Dermis blood vessel endothelial cell (primary cell): ENCODE measurements at places on chromosomes 1 and 21.

DNA sequence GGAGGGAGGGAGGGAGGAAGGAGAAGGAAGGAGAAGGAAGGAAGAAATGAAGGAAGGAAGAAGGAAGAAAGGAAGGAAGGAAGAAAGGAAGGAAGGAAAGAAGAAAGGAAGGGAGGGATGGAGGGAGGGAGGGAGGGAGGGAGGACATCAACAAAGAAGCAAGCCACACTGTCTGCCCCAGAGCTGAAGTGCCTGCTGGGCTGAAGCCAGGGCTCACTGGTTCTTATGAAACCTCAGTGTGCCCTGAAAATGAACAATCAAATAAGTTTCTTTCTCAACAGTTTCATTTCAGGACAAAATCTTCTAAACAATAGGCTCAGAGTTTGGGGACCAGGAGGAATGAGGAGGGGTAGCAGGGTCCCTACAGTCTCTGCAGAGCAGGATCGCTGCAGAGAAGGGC lies 21.1 kb downstream of the ARHGEF19 start:
- DNase-seq: no peak

- DNase-seq: no peak
Measured at GRCh38 chr1:36450919-36451305, 661 bp upstream of the OSCP1 start.

DNA sequence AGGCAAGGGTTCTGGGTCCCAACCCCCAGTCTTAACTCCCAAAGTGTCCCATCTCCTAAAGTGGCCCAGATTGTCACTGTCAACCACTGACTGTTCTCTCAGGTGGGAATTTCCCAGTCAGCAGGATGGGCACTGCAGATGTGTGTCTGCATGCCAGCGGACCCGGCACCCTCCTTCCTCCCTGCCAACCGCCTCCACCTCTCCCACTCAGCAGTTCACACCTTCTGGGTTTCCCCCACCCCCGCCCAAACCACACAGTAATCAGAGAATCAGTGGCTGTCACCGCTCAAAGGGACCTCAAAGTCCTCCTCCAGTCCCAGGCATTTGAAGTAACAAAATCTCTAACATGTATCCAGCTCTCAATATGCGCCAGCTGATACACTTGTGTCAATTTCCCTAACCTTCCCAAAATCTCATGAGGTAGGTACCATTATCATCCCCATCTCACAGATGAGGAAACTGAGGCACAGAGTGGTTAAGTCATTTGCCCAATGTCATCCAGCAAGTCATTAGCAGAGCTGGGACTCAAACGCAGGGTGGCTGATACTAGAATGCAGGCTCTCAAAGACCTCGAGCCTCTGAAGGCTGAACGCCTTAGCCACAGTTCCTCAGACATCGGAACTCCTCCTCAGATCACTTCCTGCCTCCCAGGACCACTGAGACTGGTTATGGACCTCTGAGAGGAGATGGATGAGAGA lies 4.8 kb downstream of the RUNX3 start:
- DNase-seq: no peak

- DNase-seq: peak; percentile 80
Measured at GRCh38 chr1:54408147-54409066, 2.2 kb upstream of the SSBP3 start.

- no peak for DNase-seq
Measured at GRCh38 chr1:35285771-35286606, 17.5 kb downstream of the ZMYM4 start.

GRCh38 chr1:67031121-67031858 lies 22.7 kb downstream of the SLC35D1 start:
- DNase-seq: no peak

DNA sequence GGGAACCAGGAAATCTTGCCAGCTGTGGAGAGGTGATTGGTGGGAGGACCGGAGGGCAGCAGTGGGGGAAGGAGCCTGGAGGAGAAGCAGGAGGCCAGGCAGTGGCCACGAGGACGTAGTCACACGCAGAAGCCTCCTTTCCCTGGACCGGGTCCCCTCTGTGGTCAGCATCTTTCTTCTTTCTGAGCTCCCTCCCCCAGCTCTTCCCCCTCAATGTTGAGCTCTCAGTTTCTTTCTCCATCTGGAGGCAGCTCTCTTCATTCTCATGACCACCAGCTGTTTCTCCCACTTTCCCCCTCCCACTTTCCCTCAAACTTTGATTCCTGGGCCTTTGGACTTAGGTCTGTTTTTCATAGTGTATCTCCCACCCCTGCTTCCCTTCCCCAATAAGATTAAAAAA lies 18.3 kb downstream of the KIRREL1 start:
- DNase-seq: no peak

DNA sequence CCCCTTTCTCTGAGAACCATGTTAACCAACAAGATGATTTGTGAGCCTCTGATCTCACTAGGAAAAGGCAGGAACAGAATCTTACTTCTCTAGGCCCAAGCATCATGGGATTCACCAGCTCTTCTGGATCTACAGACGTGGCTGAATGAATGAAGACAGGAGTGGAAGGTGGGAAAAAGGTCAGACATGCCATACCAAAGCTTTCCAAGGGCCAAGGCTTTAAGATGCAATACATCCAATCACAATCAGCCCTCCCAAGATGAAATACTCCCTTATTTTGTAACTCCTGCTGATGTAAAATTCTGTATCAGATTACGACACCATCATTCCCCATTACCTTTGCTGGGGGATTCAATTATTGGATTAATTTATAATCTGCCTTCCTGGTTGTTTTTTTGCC lies 80.9 kb downstream of the SSBP3 start:
- DNase-seq: no peak

GRCh38 chr1:84492726-84493125 lies 13.5 kb upstream of the SPATA1 start:
- DNase-seq: no peak

DNA sequence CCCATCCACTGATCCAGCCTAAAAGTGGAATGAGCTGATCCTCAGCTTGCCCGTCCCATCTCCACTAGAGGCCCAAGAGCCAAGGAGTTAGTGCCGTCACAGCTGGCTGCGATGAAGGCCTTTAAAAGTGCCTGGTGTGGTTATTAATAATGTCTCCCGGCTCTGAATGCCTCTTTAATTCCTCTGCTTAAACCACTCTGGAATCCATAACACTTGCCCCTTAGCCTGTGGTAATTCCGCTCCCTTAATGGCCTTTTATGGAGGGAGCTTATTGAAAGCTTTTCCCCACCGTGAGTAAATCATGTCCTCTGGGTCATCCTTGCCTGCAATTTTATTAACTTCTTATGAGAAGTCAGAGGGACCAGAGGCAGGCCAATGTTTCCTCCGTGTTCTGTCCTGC lies 55.4 kb downstream of the UBIAD1 start:
- DNase-seq: no peak

- DNase-seq: no peak
Measured at GRCh38 chr1:185348985-185349384, 31.9 kb upstream of the IVNS1ABP start.

- no peak for DNase-seq
Measured at GRCh38 chr21:36117286-36117741, 17.6 kb upstream of the CBR3 start.

- no peak for DNase-seq
Measured at GRCh38 chr1:30868833-30869435, 39.6 kb downstream of the SDC3 start.

DNA sequence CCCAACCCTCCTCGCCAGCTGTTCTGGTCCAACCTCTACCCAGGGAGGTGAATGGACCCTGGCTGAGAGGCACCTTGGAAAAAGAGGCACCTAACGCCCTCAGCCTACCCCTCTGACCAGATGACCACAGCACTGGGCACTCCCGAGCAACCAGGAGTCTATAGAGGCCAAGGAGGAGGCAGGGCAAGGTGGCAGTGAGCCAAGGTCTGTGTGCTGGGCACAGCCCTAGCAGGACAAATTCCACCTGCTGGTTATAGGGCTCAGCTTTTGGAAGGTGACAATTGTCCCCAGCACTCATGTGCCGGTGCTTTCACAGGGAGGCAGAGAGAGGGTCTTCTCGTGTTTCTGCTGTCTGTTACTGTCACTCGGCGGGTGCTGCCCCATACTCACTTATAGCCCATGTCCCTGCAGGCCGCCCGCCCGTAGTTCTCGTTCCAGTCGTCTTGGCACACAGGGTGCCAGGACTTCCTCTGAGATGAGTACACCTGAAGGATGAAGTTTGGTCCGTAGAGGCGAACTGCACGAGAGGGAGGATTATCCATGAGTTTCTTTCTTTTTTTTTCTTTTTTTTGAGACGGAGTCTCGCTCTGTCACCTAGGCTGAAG lies 27.8 kb downstream of the TMPRSS2 start:
- DNase-seq: no peak

GRCh38 chr1:91137173-91137852 lies 115.5 kb upstream of the ZNF644 start:
- DNase-seq: no peak
